GM23338 (cell line): ENCODE measurements at places on chromosomes 4 and X.
A peak's percentile ranks its signal among the peaks of the same experiment; 100 is the strongest.

GRCh38 chr4:180398564-180398963 is 1844.6 kb upstream of the TENM3 start:
- H3K4me1 ChIP-seq: no peaks in the 10 kb centered on the region
- H3K27ac ChIP-seq: no peak overlapping the region

GRCh38 chrX:128518508-128518907 is 466.3 kb upstream of the ACTRT1 start:
- H3K36me3 ChIP-seq: no peaks in the 10 kb centered on the region
- no peaks in the 10 kb centered on the region for H3K27me3 ChIP-seq
- H3K4me3 ChIP-seq: no peak overlapping the region
- no peaks in the 10 kb centered on the region for H3K4me1 ChIP-seq

DNA sequence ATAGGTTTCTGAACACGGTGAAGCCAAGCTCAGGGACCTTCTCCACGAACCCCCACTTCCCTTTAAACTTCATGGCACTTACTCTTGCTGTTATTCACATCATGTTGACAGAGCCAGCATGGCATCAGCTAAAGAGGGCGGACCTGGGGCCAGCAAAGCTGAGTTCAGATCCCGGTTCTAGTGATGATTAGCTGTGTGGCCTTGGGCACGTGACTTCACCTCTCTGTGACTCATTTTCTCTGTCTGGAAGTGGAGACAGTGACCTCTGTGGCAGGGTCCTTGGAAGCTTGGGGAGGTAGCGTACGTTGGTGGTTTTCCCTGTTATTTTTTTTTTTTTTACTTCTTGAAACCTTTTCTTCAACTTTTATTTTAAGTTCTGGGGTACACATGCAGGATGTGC is 13.4 kb downstream of the EVC start:
- H3K4me3 ChIP-seq: no peak overlapping the region
- H3K4me1 ChIP-seq: no peaks in the 10 kb centered on the region
- H3K27me3 ChIP-seq: no peaks in the 10 kb centered on the region
- no peaks in the 10 kb centered on the region for H3K36me3 ChIP-seq
- no peak for DNase-seq

- H3K27ac ChIP-seq: no peak overlapping the region
- H3K4me3 ChIP-seq: no peak overlapping the region
- no peaks in the 10 kb centered on the region for H3K36me3 ChIP-seq
- no peak for DNase-seq
- no peaks in the 10 kb centered on the region for H3K4me1 ChIP-seq
Measured at GRCh38 chrX:77389891-77390290, 57.3 kb upstream of the FGF16 start.

DNA sequence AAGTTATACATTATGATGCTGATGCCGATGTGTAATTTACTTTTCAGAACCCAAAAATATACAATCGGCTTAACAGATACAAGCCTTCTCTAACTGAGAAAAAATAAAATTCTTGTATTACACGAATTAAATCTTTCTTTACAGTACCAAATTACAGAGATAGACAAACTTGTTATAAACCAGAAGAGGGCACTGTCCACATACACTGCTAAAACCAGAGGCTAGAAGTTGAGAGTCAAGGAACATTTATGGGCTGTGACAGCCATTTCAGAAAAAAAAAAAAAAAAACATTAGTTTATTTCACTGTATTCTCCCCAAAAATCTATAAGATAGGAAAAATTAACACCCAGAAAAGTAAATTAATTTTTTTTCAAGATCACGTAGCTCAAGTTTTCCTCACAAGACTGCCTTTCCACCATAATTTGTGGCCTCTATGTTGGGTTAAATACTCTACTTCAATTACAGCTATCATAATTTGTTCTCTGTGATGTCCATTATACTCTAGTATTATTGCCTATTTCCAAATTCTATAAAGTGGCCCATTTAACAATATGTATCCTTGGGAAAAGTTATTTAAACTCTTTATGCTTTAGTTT is 12.0 kb downstream of the EREG start:
- H3K27ac ChIP-seq: no peak overlapping the region
- H3K36me3 ChIP-seq: no peaks in the 10 kb centered on the region
- no peaks in the 10 kb centered on the region for H3K4me1 ChIP-seq
- H3K4me3 ChIP-seq: no peak overlapping the region

DNA sequence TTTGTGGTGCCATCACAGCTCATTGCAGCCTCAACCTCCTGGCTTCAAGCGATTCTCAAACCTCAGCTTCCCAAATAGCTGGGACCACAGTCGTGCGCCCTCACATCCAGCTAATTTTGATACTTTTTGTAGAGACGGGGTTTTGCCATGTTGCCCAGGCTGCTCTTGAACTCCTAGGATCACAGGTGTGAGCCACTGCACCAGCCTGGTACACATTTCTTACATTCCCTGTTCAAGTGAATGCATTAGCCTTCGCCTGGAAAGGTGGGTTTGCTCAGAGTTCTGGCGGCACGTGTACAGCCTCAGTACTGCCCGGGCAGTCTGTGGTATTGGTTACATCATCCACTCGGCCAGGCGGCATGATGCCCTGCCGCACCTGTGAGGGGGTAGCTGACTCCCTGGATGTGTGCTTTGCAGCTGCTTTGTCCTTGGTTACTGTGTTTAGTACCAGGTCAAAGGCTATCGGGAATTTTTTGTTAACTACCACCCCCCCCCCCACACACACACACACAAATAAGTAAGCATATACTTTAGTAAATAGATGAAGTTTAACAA is 57.1 kb downstream of the TNIP2 start:
- peak overlapping the region; percentile 6; the same call in 1 of the 2 replicates for H3K27ac ChIP-seq
- no peaks in the 10 kb centered on the region for H3K4me1 ChIP-seq
- no peak overlapping the region for H3K4me3 ChIP-seq
- H3K36me3 ChIP-seq: peaks cover 35% of the 10 kb centered on the region
- no peak for DNase-seq
- H3K27me3 ChIP-seq: no peaks in the 10 kb centered on the region

DNA sequence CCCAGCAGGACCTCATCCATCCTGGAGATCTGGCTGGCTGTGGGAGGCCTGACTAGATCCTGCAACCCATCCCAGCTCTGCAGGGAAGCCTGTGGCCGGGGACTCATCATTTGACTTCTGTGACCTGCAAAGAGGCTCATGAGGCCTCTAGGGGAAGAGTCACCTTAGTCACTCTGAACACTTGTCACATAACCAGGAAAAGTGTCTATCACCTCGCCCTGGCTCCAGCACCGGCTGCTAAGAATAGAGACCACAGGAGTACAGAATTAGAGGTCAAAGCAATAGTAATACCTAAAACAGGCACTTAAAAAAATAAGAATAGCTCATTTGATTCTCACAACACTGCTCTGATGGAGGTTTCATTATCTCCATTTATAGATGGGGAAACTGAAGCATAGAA is 3.8 kb upstream of the NSG1 start:
- peaks cover 21% of the 10 kb centered on the region for H3K4me1 ChIP-seq
- H3K36me3 ChIP-seq: no peaks in the 10 kb centered on the region
- H3K4me3 ChIP-seq: no peak overlapping the region
- no peak for DNase-seq
- H3K27ac ChIP-seq: no peak overlapping the region
- peaks cover 43% of the 10 kb centered on the region for H3K27me3 ChIP-seq

GRCh38 chr4:69727926-69728325 is 32.5 kb downstream of the SULT1B1 start:
- no peaks in the 10 kb centered on the region for H3K36me3 ChIP-seq
- no peaks in the 10 kb centered on the region for H3K27me3 ChIP-seq
- no peak for DNase-seq
- H3K4me1 ChIP-seq: no peaks in the 10 kb centered on the region; the same call in 1 of the 2 replicates
- no peak overlapping the region for H3K27ac ChIP-seq

DNA sequence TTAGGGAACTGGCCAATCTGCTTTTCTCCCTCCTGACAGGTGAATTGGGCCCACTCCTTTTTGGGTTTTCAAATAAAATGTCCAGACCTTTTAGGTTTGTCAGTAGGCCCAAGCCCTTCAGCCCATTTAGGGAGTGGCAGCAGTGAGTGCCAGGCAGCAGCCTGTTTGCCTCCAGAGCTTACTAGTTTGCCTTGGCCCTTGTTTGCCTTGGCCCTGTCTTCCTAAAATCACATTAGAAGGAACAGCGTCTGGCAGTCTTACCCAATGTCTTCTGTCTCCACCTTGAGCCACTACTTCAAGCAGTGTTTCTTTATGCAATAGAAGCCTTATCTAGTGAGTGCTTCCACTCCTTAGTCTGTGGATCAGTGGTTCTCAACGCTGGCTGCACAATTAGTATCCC is 117.1 kb downstream of the TMEM164 start:
- H3K4me3 ChIP-seq: no peak overlapping the region
- H3K36me3 ChIP-seq: no peaks in the 10 kb centered on the region
- no peak overlapping the region for H3K27ac ChIP-seq
- no peak for DNase-seq
- H3K27me3 ChIP-seq: no peaks in the 10 kb centered on the region
- H3K4me1 ChIP-seq: peaks cover 5% of the 10 kb centered on the region; the same call in 1 of the 2 replicates

DNA sequence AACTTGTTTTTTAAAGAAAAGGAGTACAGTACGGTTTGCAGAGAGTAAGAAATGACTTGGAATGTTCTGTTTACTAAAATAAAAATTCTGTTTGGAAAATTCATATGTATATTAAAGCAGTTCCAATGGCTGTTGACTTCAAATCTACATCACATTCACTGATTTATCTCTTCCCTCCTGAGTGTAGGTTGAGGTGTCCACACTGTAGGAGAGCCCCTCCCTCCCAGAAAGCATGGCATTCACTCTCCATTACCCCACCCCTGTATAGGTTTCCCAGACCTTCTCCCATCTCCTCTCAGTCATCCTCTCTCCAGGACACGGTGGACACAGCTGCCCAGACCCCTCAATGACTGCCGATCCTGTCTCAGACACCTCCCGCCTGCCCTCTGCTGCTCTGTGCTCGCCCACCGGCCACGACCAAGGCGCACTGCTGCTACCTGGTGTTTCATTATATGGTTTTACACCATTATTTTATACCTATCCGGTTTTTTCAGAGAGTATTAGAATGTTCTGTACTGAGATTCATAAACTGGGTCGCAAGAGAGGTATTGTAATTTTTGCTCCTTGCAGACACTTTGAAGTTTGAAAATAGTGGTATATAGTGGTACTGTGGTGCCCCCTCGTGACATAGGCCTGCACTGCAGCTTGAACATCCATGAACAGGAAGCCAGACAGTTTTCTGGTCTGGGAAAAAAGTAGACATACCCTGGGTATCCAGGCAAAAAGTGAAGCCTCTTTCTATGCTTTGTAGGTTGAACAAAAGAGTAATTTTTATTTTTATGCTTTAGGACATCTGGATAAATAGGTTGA is 38.8 kb upstream of the BEX4 start:
- H3K36me3 ChIP-seq: no peaks in the 10 kb centered on the region
- peaks cover 18% of the 10 kb centered on the region for H3K27me3 ChIP-seq
- H3K4me1 ChIP-seq: no peaks in the 10 kb centered on the region
- no peak overlapping the region for H3K4me3 ChIP-seq
- peak; percentile 52 for DNase-seq

GRCh38 chr4:101944649-101945048 is 154.1 kb downstream of the BANK1 start:
- H3K4me1 ChIP-seq: peaks cover 20% of the 10 kb centered on the region; the same call in 1 of the 2 replicates
- peak; percentile 21 for DNase-seq
- no peak overlapping the region for H3K27ac ChIP-seq
- no peak overlapping the region for H3K4me3 ChIP-seq

DNA sequence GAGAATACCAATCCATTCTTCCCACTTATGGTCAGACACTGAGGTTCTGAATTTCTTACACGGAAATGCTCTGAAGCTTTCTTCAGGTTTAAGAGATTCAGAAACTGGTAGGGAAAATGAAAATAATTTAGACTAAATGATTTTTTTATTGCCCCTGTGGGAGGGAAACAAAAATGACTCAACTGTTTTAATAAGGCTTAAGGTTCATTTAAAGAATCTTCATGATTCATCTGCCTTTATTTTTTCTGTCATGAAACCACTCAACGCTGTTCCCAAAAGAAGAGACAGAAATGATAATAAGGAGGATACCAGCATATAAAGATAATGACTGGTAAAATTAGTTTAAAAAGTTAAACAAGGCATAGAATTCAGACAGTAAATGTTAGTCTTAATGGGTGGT is 39.3 kb upstream of the FAM47B start:
- no peak for DNase-seq
- no peak overlapping the region for H3K4me3 ChIP-seq
- no peaks in the 10 kb centered on the region for H3K4me1 ChIP-seq
- H3K36me3 ChIP-seq: no peaks in the 10 kb centered on the region

- no peak within 1 kb of the TSS for H3K27ac ChIP-seq
- peak; percentile 74 for DNase-seq
- peak within 1 kb of the TSS; percentile 67 for H3K4me3 ChIP-seq
- H3K27me3 ChIP-seq: peaks cover 10% of the 10 kb centered on the region
- no peaks in the 10 kb centered on the region for H3K36me3 ChIP-seq
- H3K4me1 ChIP-seq: peaks cover 14% of the 10 kb centered on the region
Measured at GRCh38 chrX:21374163-21374993, at the start of gene CNKSR2. Gene CNKSR2, plus strand, starts transcription at chrX:21374418. Its CDS starts 480 bp downstream, at chrX:21374898.

DNA sequence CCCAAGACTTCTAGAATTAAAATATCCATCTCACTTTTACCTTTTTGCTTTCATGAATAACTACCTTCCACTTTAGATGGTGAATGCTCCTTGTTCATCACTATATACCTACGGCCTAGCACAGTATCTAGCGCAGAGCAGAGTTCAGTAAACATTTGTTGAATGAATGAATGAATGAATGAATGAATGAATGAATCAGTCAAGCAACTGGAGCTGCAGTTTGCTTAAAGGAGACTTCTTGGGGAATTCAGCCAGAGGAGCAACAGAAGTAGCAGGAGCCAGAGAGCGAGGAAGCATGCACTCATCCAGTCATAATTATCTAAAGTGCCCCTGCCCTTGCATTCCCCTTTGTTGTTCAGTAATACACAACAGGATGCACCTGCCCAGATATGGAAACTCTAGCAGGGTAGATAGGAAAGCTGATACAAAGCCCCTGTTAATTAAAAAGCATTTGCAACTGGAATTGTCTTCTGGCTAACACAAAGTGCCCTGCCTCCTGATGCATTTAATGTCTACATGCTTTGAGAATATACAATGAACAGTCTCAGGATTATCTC is 103.0 kb upstream of the MBNL3 start:
- H3K36me3 ChIP-seq: no peaks in the 10 kb centered on the region
- no peak overlapping the region for H3K4me3 ChIP-seq
- no peak overlapping the region for H3K27ac ChIP-seq
- H3K27me3 ChIP-seq: no peaks in the 10 kb centered on the region
- no peak for DNase-seq

GRCh38 chr4:7857238-7857701 is 82.4 kb downstream of the AFAP1 start:
- no peaks in the 10 kb centered on the region; the same call in none of the 2 replicates for H3K36me3 ChIP-seq
- H3K27me3 ChIP-seq: no peaks in the 10 kb centered on the region
- peaks cover 13% of the 10 kb centered on the region for H3K4me1 ChIP-seq
- H3K27ac ChIP-seq: no peak overlapping the region
- DNase-seq: no peak
- H3K4me3 ChIP-seq: no peak overlapping the region

DNA sequence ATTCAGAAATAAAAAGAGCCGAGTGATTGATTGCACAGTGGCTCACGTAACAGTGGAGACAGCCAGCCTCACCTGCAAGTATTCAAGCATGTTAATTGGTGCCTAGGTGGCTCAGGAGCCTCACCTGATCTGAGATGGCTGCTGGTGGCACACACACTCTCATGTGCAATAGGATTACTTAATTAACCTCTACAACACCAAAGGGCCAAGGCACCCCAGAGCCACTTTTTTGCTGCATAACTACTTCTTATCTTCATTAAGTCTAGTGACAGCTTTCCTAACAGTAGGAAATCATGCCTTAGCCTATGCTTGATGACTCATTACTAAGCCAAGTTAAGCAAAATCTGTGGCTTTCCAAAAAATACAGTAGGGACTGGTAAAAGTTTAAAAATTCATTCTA is 117.3 kb upstream of the NOCT start:
- H3K27me3 ChIP-seq: no peaks in the 10 kb centered on the region
- DNase-seq: no peak
- no peaks in the 10 kb centered on the region for H3K36me3 ChIP-seq

- H3K4me1 ChIP-seq: no peaks in the 10 kb centered on the region
- no peak for DNase-seq
- H3K36me3 ChIP-seq: no peaks in the 10 kb centered on the region
- H3K27ac ChIP-seq: no peak overlapping the region
- no peak overlapping the region for H3K4me3 ChIP-seq
- H3K27me3 ChIP-seq: no peaks in the 10 kb centered on the region
Measured at GRCh38 chrX:85836868-85837267, 210.5 kb downstream of the CHM start.
